H7 (cell line): ENCODE measurements at places on chromosomes 5 and 9. TPM values are rescaled to one million over a fixed set of nuclear protein-coding genes. Genes with fewer than 3 reads are reported as not detected.
A peak's percentile ranks its signal among the peaks of the same experiment; 100 is the strongest.

DNA sequence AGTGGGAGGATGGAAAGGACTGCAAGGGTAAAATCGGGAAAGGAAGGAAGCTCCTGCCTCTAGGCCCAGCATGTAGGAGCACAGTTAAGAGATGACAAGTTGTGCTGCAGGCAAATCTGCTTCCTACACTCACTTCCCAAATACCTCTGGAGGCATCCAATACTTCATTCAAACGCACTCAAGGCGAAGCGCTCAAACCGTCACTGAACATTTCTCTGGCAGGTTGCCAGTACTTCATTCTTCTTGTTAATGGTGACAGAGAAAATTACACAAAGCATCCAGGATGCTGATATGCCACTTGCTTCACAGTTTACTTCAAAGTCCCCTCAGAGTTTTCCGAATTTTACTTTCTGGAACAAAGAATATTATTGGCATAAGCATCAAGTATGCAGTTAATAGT lies 59.8 kb downstream of the NREP start:
- DNase-seq, result no peak

GRCh38 chr5:97494465-97494864 lies 311.4 kb upstream of the RIOK2 start:
- no peak for DNase-seq

GRCh38 chr9:137129456-137130175 lies 9.3 kb upstream of the GRIN1 start:
- peak; percentile 98 for DNase-seq

DNA sequence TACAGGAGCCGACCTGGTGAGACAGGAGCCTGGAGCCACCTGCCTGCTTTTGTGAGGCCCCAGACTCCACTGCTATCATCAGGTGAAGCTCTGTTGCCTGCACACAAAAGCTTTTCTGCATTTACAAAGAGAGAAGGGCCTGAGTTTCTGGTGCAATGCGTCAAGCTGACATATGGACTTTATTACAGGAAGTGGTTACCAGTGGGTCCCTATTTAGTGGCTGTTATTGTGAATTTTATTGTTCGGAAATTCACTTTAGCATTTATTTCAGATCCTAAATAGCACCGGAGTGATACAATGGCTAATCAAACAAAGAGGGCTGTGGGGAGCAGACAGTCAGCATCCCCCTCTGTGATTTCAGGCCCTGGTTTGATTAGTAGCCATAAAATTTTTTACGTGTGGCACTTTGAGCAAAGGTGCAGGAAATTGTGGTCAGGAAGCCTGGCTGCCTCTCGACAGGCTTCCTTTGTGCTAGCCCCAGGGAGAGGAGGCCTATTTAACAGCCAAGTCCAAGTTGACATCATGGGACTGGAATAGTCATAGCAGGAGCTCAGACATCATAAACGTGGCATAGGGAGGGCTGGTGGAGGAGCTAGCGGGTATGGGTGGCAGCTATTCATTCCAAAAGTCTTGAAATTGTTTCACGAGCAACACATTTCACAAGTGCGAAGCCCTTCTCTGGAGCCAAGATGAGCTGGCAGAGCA lies 8.4 kb downstream of the TGFBI start:
- DNase-seq, result no peak

DNA sequence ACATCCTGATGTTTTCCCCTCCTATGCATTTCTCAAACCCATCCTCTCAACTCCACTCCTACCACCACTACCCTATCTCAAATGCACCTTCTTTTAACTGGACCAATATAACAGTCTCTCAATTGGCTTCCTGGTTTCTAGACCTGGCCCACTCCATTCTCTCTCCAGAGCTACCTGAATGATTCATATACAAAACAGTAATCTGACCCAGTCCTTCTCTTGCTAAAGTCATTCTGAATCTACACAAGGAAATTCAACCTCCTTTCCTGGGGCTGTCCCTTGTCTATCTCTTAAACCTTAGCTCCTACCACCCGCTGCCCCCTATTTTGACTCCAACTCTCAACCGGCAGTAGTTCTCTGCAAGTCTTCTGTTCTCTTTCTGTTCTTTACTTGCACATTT lies 97.2 kb downstream of the PCSK1 start:
- no peak for DNase-seq

The TMEM252 gene
- not detected in 2 replicates for total RNA-seq

GRCh38 chr5:83530193-83530592 lies 58.6 kb downstream of the VCAN start:
- no peak for DNase-seq

- no peak for DNase-seq
Observed at GRCh38 chr5:53601570-53601969, 41.1 kb downstream of the NDUFS4 start.

- no peak for DNase-seq
Observed at GRCh38 chr5:86909418-86910295, 291.9 kb downstream of the COX7C start.

The ARHGAP26 gene
- 5.9 and 10.6 TPM in 2 replicates for total RNA-seq

DNA sequence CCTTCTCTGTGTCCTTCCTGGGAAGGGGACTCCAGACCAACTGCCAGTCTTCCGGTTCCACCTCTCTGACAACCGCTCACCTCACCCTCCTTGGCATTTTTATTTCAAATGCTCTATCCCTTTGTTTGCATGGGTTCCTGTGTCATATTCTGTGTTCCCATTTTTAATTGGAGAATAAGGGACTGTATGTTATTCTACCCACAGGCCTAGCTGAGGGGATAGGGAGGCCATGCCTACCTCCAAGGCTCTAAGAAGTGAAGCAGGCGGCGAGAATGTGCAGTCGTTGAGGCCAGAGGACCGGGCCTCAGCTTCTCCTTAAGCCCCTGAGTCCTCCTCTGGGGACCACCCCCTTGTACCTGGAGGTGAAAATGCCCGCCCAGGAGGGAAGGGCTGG lies 936 bp upstream of the WDR5 start:
- DNase-seq, result no peak

The GPR151 gene
- 0.07 TPM in 1 of 2 replicates, not detected in the other for total RNA-seq

The ZNF484 gene
- total RNA-seq, result 10.6 and 19.0 TPM in 2 replicates

- no peak for DNase-seq
Observed at GRCh38 chr9:134392900-134393299, 66.6 kb downstream of the RXRA start.

- no peak for DNase-seq
Observed at GRCh38 chr9:3391414-3391813, 134.4 kb downstream of the RFX3 start.

DNA sequence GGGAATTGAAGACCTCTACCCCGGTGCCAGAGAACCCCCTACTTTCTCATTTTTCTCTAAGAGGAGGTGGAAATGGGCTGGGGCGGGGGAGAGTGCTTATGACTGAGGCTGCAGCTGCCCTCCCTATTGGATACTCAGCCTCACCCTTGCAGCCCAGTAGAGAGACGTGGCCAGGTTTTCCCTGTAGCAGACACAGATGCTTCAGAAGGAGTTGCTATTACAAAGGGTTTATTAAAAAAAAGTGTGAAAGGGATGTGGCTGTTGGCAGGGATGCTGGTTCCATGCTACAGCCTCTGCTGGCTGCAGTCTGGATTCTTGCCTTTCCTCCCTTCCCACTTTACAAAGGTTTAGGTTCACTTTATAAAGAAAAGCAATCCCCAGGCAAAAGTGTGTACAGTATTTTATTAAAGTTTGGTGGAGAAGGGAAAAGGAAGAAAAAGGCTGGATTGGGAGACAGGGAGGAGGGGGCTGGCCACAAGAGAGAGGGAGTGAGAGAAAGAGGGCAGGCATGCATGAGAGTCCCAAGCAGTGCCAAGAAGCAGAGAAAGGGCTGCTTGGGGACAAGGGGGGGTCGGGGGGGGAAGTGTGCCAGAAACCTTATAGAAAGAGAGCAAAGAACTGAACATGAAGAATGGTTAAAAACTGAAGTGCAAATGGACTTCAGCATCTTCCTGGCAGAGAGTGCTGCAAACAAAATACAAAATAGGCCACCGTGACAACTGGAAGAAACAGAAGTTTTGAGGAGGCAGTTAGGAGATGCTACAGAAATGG lies 29.5 kb upstream of the NFIB start:
- no peak for DNase-seq

- no peak for DNase-seq
Observed at GRCh38 chr9:25205285-25205684, 473.0 kb downstream of the TUSC1 start.

The MAMDC4 gene
- total RNA-seq, result 1.2 and 3.0 TPM in 2 replicates

GRCh38 chr9:94767331-94768072 lies 41.0 kb downstream of the AOPEP start:
- no peak for DNase-seq

GRCh38 chr9:34123682-34124081 lies 2.8 kb downstream of the DCAF12 start:
- no peak for DNase-seq

DNA sequence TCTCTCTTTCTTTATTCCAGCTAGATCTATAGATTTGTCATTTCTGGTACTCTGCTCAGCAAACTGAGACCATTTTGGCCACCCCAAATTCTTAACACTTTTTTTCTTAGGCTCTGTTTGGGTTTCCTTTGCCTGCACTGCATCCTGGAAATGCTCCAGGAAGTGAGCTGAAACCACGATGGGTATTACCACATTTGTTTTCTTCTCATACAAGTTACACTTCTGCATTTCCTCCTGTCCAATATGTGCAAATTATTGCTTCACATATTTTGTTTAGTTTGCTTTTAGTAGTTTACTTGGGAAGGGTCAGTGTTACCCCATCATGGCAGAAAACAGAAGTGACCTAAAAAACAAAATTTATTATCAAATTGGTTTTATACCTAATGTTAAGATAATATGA lies 498.6 kb upstream of the GRIN3A start:
- no peak for DNase-seq

- peak; percentile 91 for DNase-seq
Observed at GRCh38 chr9:93184432-93185265, 710 bp downstream of the WNK2 start.
